A549 treated with Mapracorat at 1 μM for 4 hours (cell line): ENCODE measurements at places on chromosomes 1 and 21. TPM values are rescaled to one million over a fixed set of nuclear protein-coding genes. Genes with fewer than 3 reads are reported as not detected.

SYT11 gene
- 0.94 to 1.5 TPM (median 1.2 TPM) in 5 replicates for total RNA-seq

IGFN1 gene
- total RNA-seq, result 0.41 to 0.71 TPM (median 0.56 TPM) in 5 replicates

RGS13 gene
- total RNA-seq, result not detected in 5 replicates

KLHDC7A gene
- 1.2 to 2.2 TPM (median 1.4 TPM) in 5 replicates for total RNA-seq

F13B gene
- total RNA-seq, result not detected in 5 replicates

SMCP gene
- not detected in 5 replicates for total RNA-seq

ZFYVE9 gene
- 6.8 to 8.6 TPM (median 8.1 TPM) in 5 replicates for total RNA-seq

LGR6 gene
- 0.43 to 0.93 TPM (median 0.71 TPM) in 5 replicates for total RNA-seq

ZNF697 gene
- total RNA-seq, result 1.2 to 1.7 TPM (median 1.5 TPM) in 5 replicates

CYP2J2 gene
- 0.07 to 0.11 TPM (median 0.08 TPM) in 3 of 5 replicates, not detected in the others for total RNA-seq

SLC22A15 gene
- total RNA-seq, result 0.52 to 1.0 TPM (median 0.81 TPM) in 5 replicates

AKR7A2 gene
- 36.8 to 54.8 TPM (median 51.6 TPM) in 5 replicates for total RNA-seq

TMEM82 gene
- total RNA-seq, result not detected in 5 replicates

AVPR1B gene
- total RNA-seq, result not detected in 5 replicates

GJA9 gene
- total RNA-seq, result not detected in 5 replicates

CD52 gene
- 0.64 TPM in 1 of 5 replicates, not detected in the others for total RNA-seq

AADACL3 gene
- total RNA-seq, result not detected in 5 replicates

TINAGL1 gene
- 0.27 to 0.77 TPM (median 0.51 TPM) in 5 replicates for total RNA-seq

SLC5A3 gene
- total RNA-seq, result 2.3 to 3.0 TPM (median 2.6 TPM) in 5 replicates

JTB gene
- total RNA-seq, result 107 to 160 TPM (median 148 TPM) in 5 replicates

FOXD2 gene
- 0.41 to 0.58 TPM (median 0.50 TPM) in 5 replicates for total RNA-seq
